ENCODE measurements at places on chromosomes 13 and 19.

- DNase-seq = no peak
Measured at GRCh38 chr13:110382229-110382628, 75.1 kb downstream of the COL4A2 start.

- DNase-seq = no peak
Measured at GRCh38 chr19:47380559-47380958, 31.4 kb downstream of the DHX34 start.

DNA sequence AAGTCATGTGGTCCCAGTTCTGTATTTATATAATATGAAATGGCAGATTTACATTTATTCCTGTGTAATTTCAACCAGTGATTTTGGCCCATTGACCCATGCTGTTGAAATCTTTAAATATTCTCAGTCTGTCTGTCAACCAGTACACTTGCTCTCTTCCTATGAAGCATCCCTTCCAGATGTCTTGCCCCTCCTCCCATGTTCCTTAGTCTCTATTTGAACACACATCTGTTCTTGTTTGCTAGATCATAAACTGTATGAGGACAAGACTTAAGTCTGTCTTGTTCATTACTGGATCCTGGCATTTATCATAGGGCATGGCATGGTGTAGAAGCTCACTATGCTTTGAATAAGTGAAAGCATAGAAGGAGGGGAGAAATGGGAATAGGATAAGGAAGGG, 34.9 kb downstream of the STARD13 start:
- no peak for DNase-seq

GRCh38 chr13:30156270-30156669, 151.1 kb downstream of the KATNAL1 start:
- no peak for DNase-seq

GRCh38 chr13:95168191-95168590, 133.1 kb downstream of the ABCC4 start:
- DNase-seq = no peak

GRCh38 chr13:110610955-110611595, 4.3 kb upstream of the NAXD start:
- DNase-seq = no peak

GRCh38 chr19:45645068-45645630, 6.0 kb upstream of the EML2 start:
- DNase-seq = no peak

- DNase-seq = no peak
Measured at GRCh38 chr13:22740264-22740663, 440.5 kb upstream of the SGCG start.
